ENCODE measurements at places on chromosomes 11 and 22. TPM values are rescaled to one million over a fixed set of nuclear protein-coding genes. Genes with fewer than 3 reads are reported as not detected.

DNA sequence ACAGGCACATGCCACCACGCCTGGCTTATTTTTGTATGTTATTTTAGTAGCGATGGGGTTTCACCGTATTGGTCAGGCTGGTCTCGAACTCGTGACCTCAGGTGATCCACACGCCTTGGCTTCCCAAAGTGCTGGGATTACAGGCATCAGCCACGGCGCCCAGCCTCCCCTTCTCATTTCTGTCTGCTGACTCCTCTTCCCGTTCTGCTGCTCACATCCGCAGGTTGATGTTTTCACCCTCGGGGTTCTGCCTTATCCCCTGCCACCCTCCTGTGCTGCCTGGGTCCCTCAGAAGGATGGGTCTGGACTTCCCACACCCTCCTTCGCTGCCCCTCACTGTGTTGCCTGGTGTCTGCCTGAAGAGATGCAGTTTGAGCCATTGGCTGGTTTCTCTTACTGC, 19.2 kb upstream of the VSIG10L2 start:
- DNase-seq = no peak

- no peak for DNase-seq
Observed at GRCh38 chr22:31952094-31952401, 7.7 kb downstream of the YWHAH start.

DNA sequence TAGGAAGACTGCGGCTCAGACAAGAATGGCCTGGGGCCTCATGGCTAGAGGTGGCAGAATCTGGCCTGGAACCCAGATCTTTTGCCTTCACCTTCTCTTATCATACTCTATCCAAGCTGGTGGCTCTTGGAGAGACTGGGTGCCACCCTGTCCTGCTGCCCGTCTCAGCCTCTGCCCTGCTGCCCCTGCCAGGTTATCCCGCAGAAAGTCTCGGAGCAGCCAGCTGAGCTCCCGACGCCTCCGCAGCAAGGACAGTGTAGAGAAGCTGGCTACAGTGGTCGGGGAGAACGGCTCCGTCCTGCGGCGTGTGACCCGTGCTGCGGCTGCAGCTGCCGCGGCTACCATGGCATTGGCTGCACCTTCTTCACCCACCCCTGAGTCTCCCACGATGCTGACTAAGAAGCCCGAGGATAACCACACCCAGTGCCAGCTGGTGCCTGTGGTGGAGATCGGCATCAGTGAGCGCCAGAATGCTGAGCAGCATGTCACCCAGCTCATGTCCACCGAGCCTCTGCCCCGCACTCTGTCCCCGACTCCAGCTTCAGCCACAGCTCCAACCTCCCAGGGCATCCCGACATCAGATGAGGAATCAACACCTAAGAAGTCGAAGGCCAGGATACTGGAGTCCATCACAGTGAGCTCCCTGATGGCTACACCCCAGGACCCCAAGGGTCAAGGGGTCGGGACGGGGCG, 5.9 kb downstream of the INCENP start:
- DNase-seq = no peak

- no peak for DNase-seq
Observed at GRCh38 chr11:95291946-95292345, 60.9 kb upstream of the SESN3 start.

GRCh38 chr22:43200031-43200430, 13.1 kb upstream of the TTLL12 start:
- DNase-seq = no peak

- no peak for DNase-seq
Observed at GRCh38 chr11:129840236-129840635, 24.6 kb downstream of the TMEM45B start.

DNA sequence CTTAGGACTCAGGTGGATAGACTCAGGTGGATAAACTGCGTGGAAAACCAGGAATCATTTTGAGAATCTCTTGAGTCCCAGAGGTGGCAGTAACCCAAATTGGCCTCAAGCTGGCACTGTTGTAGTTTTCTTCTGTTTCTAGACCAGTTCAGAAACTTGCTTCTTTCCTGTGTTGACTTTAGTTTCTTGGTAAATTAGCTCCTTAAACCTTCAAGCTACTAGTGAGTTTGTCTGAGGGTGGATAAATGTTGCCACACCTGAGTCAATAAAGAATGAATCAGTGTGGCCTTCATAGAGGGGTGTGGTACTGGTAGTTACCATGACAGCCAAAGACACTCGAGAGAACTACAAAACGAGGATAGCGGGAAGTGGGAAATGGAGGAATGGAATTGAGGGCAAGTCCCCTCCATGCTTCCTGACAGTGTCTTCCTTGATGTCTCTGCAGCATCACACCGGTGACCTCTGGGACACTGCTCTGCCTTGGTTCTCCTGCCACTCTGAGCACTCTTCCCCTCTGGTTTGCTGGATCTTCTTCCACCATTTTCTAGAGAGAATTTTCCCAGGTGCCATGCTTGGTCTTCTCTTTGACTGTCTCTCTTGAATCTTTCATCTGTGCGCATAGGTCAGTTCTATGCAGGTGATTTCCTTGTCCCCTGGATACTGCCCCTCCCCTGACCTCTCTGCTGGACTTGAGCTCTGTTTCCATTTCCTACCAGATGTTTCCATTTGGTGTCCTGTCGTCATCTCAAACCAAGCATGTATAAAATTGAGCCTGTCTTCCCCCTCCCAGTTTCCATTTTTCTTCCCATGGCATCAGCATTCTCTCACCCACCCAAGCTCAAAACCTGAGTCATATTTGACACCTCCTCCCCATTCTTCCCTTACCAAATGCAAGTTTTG, 7.2 kb downstream of the POLD4 start:
- DNase-seq = peak; percentile 54

- DNase-seq = no peak
Observed at GRCh38 chr11:102656528-102656927, 31.4 kb upstream of the MMP20 start.

DNA sequence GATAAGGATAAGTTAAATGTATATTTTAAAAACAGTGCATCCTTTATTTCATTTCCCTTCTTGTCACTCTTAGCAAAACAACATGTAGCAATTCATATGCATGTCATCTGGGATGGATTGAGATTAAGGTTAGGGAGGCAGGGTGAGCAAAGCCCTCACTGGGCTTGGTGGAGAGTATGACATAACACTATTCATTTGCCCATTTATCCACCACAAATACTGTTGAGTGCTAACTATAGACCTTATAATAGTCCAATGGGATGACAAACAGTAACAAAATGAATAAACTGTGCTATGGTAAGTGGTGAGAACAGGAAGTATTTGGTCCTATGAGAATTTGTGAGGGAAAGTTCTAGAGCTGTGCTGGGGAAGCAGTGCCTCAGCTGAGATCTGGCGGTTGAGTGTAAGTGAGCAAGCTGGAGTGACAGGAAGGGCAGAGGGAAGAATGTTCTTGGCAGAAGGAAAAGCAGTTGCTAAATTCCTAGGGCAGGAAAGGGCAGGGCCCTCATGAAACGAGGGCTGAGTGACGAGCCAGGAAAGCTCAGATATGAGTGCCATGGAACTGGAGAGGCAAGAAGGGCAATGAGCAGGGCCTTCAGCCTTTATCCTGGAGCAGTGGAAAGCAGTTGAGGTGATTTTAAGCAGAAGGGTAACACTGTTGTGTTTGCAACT, 6.7 kb downstream of the HSD17B12 start:
- DNase-seq = peak; percentile 3

- DNase-seq = no peak
Observed at GRCh38 chr11:44868021-44868420, 82.7 kb downstream of the TP53I11 start.

GRCh38 chr11:67027943-67028542, 5.1 kb downstream of the SYT12 start:
- no peak for DNase-seq

DNA sequence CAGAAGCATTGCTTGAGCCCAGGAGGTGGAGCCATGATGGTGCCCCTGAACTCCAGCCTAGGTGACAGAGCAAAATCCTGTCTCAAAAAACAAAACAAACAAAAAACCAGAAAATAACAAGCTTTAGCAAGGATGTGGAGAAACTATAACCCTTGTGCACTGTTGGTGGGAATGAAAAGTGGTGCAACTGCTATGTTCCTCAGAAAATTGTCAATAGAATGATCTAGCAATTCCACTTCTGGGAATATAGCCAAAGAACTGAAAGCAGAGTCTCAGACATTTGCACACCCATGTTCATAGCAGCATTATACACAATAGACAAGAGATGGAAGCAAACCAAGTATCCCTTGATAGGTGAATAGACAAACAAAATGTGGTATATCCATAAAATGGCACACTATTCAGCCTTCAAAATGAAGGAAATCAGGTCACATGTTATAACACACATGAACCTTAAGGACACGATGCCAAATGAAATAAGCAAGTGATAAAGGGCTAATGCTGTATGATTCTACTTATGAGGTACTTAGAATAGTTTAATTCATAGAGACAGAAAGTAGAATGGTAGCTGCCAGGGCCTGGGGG, 15.9 kb downstream of the KLHL22 start:
- DNase-seq = no peak

The MLC1 gene
- total RNA-seq = not detected

The PHOX2A gene
- total RNA-seq = not detected

The NOX4 gene
- total RNA-seq = 35.9 TPM

Measured in thyroid gland (tissue), 4 donors.